ENCODE measurements at places on chromosomes 7 and 10.
A peak's percentile ranks its signal among the peaks of the same experiment; 100 is the strongest.

- DNase-seq: no peak
These were observed 127.5 kb downstream of the MAD1L1 start for GRCh38 chr7:2105280-2105679.

GRCh38 chr10:70690589-70690988, 18.3 kb downstream of the ADAMTS14 start:
- DNase-seq: no peak

DNA sequence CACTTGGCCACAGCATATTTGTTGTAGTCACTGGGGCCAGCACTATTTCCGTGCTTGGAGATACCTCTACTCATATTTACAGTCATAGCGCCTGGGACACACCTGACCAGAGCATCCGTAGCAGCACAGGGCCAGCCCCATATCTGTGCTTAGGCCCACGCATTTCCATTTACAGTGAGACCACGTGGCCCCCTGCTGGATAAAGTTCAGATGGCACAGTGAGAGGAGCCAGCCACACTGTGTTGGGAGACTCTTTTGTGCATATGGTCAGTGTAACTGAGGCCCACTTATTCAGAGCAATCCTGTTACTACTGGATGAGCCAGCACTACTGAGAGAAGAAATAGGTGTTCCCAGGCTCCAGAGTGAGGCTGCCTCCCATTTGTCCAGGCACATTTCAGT, 455.3 kb downstream of the REEP3 start:
- DNase-seq: peak; percentile 12

DNA sequence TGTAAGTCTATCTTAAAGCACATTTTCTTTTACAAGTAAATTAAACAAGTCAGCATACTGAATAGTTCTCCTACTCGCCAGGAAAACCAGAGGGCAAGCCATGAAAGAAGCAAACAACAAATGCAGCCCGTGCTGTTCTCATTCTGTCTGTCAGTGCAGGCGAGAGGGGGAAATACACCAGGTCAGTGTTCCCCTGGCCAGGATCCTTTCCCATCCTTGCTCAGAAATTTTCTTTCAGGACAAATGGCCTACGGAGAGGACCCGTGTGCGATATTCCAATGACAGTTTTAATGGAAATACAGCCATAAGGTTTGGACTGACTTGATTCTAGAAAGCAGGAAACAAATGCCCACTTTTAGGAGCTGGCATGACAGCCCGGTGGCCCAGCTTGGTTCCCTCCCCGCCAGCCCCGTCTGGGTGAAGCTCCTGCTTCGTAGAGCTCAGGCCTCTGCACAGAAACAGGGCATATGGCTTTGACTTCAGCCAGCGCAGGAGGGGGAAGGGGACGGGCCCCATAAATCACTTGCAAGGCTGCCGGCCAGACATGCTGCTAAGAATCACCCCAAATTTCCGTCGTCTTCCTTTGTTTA, 67.8 kb downstream of the FRMD4A start:
- DNase-seq: no peak

GRCh38 chr10:119416855-119417254, 125.7 kb downstream of the RGS10 start:
- peak; percentile 23 for DNase-seq

GRCh38 chr10:129870961-129871621, 93.0 kb downstream of the EBF3 start:
- DNase-seq: no peak

DNA sequence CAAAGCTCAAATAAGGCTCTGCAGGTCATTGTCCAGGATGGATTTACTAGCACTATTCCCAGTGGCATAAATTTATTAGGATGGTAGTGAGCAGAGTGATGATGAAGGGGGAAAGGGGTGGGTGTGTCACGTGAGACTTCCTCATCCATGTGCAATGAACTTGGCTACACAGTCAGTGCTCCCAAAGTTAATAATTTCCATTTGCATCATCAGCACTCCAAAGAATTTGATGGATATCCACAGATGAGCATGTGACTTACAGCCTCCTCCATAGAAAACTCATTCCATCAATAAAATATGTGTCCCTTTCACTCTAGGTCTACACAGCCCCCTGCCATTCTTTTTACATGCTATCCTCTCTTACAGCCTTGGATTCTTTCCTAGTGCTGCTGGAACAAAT, 142.6 kb upstream of the PLPP4 start:
- no peak for DNase-seq

GRCh38 chr10:61063901-61064300, 119.9 kb upstream of the RHOBTB1 start:
- no peak for DNase-seq

- no peak for DNase-seq
These were observed 60.2 kb downstream of the MPP7 start for GRCh38 chr10:28242555-28243204.

DNA sequence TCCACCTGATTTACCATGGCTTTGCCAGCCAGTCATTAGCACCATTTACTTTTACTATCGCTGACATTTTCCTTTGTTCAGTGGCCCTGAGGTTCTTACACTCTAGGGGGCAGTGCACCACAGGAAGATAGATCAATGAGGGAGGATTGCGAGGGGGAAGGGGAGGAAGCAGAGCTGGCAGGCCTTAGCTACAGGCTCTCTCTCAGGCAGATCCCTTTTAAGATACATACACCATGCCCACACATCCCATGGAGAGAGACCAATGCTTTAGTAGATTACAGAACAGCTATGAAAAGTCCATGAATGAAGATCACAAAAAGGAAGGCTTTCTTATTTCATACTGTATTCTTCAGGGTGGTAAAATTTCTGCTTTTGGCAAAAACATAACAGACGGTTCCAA, 47.4 kb downstream of the DENND11 start:
- DNase-seq: no peak

Data from T-helper 1 cell (primary cell).